NCI-H226 (cell line): ENCODE measurements at places on chromosomes 16 and 17.

DNA sequence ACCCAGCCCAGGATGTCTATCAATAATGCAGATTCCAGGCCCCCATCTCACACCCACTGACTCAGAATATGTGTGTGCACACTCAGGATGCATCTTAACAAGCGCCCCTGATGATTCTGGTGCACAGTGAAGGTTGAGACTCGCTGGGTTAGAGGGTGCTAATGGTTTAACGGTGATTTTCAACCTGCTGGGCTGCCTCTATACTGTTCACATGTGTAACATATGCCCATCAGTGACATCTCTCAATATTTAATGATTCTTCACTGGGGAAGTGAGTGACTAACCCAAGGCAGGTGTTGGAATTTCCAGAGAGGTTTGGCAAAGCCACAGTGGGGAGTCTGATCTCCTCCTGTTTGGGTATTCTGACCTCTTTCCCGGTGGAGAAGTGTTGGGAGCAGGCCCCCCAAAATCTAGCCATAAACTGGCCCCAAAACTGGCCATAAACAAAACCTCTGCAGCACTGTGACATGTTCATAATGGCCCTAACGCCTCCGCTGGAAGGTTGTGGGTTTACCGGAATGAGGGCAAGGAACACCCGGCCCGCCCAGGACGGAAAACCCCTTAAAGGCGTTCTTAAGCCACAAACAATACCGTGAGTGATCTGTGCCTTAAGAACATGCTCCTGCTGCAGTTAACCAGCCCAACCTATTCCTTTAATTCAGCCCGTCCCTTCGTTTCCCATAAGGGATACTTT, 4.1 kb upstream of the DOC2B start:
- no peak for DNase-seq

- DNase-seq: peak; percentile 74
Measured at GRCh38 chr17:38508954-38509771, 80.9 kb downstream of the ARHGAP23 start.

- peak; percentile 77 for DNase-seq
Measured at GRCh38 chr16:84024854-84025253, 17.7 kb downstream of the SLC38A8 start.

- peak; percentile 72 for DNase-seq
Measured at GRCh38 chr17:46949291-46950174, 26.6 kb downstream of the GOSR2 start.

DNA sequence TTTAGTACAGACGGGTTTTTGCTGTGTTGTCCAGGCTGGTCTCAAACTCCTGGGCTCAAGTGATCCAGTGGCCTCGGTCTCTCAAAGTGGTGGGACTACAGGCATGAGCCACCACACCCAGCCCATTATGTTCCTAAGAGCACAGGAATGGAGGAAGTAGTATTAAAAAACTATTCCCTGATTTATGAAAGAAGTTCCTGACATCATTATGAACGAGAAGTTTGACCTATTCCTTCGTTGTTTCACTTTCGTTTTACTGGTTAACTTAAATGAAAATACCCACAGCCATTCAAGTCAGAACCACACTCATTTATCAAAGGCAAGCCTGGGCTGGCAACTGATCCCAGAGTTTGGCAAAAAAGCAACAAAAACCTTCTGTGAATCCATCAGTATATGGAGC, 13.5 kb upstream of the CBX4 start:
- peak; percentile 46 for DNase-seq

- no peak for DNase-seq
Measured at GRCh38 chr16:15031179-15031578, 24.7 kb downstream of the NTAN1 start.

GRCh38 chr17:1188812-1189504, 9.2 kb upstream of the ABR start:
- no peak for DNase-seq

GRCh38 chr17:41098042-41098441, at the start of gene KRTAP4-8:
Gene KRTAP4-8, minus strand, starts transcription at chr17:41098142. Its CDS starts 58 bp downstream, at chr17:41098084.
- DNase-seq: no peak

DNA sequence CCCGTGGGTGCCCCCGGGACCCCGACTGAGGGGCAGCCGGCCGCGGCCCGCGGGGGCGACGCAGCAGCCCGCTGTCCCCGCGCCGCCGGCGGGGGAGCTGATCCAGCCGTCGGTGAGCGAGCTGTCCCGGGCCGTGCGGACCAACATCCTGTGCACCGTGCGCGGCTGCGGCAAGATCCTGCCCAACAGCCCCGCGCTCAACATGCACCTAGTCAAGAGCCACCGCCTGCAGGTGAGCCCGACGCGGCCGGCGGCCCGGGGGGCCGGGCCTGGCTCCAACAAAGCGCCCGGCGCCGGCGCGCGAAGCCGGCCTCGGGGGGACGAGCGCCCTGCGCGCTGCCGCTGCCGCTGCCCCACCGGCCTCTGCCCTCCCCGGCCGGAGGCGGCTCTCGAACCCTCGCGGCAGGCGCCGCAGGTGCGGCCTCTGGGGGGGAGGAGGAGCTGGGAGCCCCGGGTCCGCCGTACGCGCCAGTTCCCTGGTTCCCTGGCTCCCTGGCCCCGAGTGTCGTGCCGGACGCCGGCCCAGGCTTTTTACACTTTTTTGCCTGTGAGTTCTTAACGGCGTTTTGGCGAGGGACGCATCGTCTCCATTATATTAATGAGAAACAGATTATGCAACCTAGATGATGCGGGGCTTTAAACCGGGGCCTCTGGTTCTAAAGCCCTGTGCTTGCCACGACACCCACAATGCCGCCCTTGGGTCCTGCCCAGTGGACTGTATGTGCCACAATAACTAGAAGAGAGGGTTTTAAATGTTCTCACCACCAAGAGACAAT, 521 bp downstream of the ATMIN start:
- peak; percentile 13 for DNase-seq

GRCh38 chr17:10332515-10332914, 40.3 kb downstream of the MYH13 start:
- DNase-seq: no peak

GRCh38 chr16:2825049-2825742, 4.9 kb upstream of the ZG16B start:
- DNase-seq: no peak

DNA sequence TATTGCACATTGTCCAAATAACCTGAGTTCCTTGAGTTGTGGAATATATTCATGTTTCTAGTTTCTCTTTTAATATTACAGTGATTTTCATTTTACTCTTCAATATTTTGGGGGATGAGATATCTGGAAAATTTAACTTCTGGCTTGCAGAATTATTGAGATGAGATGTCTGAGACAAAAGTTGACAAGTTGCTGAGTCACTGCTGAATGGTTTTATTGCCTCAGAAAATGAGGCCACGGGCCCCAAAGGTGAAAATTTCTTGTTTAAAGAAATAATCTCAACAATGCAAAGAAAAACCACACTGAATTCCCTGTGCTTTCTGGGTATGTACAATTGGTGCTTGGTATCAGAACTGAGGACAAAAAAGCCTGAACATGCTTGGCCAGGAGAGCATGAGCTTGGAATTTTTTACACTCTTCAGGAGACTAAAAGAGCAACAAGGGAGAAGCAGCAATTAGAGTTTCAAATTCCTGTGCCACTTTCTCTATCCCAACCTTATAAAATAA, 129.2 kb upstream of the TOM1L1 start:
- no peak for DNase-seq

- DNase-seq: no peak
Measured at GRCh38 chr17:53719229-53719628, 103.5 kb upstream of the KIF2B start.

DNA sequence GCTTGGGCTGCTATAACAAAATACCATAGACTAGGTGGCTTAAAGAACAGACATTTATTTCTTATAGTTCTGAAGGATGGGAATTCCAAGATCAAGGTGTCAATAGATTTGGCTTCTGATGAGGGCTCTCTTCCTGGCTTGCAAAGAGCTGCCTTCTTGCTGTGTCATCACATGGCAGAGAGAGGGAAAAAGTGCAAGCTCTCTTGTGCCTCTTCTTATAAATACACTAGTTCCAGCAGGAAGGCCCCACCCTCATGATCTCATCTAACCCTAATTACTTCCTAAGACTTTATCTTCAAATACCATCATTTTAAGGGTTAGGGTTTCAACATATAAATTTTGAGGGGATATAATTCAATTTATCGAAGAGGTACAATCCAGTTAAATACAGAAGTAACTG, 30.6 kb downstream of the ABCA9 start:
- DNase-seq: no peak

GRCh38 chr17:9705745-9706144, 60.4 kb downstream of the USP43 start:
- no peak for DNase-seq

DNA sequence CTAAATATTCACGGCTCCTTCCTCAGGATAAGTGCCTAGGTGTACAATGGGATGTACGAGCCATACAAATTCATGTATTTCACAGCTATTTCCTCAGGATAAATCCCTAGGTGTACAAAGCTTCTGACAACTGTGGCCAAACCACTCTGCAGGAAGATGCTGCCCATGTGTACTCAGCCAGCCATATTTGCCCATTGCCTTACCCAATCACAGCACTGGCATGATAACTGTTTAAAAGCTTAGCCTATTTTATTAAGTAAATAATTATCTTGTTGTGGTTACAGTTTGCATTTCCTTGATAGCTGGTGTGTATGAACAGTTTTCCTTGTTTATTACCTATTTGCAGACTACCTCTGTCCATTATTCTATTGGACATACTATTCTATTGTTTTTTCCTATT, 35.1 kb downstream of the CACNG1 start:
- no peak for DNase-seq

- DNase-seq: no peak
Measured at GRCh38 chr16:1144476-1145382, 8.2 kb upstream of the CACNA1H start.

DNA sequence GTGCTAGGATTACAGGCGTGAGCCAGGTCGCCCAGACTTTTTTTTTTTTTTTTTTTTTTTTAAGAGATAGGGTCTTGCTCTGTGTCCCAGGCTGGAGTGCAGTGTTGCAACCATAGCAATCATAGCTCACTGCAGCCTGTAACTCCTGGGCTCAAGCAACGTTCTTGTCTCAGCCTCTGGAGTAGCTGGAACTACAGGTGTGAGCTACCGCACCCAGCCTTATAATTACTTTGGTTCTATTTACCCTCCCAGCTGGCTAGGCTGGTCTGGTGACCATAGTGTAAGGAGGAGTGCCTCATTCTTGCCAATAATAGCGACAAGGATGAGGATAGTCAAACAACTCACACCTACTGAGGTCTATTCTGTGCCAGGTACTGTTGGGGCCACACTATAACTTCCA, 39.6 kb upstream of the USP7 start:
- DNase-seq: no peak

GRCh38 chr16:75138233-75138632, 10.1 kb upstream of the ZFP1 start:
- no peak for DNase-seq

GRCh38 chr16:11297492-11298142, 16.5 kb upstream of the PRM1 start:
- no peak for DNase-seq

DNA sequence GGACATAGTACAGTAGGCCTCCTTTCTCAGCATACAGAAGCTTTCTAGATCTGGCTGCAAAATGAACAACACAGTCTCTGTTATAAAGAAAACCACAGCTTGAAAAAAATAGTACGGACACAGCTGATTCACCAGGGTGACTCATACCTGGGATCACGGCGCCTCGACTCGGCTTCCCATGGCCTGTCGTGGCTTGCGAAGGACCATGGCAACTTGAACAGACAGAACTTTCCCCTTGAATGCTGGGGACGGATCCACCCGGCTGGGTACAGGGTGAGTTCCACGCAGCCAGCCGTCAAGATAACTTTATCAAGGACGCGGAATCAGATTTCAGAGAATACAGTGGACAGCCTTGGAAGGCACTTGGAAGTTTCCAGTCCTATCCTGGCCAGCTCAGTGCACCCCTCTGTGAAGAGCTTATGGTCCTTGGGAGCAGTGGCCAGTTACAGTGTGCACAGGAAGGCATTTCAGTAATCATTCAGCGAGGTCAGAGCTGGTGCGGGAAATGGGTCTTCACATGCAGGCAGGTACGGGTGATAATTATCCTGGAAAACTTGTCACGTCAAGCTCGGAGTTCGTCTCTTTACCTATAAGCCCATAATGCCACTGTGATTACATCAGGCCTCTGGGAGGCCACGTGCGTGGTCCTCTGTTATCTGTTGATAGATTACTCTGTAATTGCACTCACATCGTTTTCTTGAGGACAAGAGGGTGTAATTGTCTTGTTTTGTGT, 57.9 kb upstream of the MAF start:
- peak; percentile 66 for DNase-seq

DNA sequence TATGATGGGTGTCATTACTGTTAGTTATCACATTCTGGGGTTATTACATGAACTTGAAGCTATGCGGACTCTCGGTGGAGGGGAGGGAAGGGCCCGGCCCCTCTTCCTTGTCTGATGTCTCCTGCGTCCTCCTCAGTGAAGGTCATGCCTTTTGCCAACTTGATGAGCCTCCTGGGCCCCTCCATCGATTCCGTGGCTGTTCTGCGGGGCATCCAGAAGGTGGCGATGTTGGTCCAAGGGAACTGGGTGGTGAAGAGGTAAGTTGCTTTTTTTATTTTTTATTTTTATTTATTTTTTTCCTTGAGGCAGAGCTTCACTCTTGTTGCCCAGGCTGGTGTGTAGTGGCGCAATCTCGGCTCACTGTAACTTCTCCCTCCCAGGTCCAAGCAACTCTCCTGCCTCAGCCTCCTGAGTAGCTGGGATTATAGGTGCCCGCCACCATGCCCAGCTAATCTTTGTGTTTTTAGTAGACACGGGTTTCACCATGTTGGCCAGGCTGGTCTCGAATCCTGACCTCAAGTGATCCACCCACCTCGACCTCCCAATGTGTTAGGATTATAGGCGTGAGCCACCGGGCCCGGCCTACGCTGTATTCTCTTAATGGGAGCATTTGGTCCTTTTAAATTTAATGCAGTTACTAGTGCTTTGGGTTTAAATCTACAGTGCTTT, 21.6 kb downstream of the POLR3E start:
- DNase-seq: peak; percentile 18

DNA sequence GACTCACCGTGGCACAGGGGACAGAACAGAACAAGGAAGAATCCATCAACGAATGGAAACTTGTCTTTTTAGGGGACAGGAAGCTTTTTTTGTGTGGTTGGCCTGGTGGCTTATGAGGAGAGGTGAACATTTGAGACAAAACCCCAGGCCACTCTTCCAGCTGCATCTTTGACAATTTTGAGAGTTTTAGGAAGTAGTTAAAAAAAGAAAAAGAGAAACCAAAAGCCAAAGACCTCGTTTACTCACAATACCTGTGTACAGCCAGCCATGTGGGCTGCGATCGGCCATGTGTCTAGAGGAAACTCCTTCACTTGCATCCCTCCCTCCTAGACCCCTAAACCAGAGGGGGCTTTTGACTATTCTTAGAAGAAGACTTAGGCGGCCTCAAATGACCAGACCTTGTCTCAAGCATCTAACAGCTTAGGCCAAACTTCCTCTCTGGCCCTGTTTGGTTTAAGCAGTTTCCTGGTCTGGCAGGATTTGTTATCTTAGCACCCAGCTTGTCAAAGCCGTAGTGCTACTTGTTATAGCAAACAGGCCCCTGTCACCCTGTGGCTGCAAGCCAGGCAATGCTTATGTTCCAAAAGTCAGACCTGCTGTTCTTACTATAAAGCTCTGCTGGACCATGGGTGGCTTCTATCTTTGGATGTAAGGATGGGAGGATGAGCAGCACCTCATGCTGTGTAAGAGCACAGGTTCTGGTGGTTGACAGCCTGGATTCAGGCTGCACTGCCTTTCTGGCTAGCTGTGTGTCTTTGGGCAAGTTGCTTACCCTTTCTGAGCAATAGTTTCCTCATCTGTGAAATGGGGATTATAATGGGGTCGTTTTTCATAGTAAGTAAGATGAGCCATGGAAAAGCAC, 17.7 kb downstream of the KSR1 start:
- DNase-seq: no peak

GRCh38 chr17:4433515-4434031, at the start of gene SPNS3:
Gene SPNS3, plus strand, starts transcription at chr17:4433940. Its CDS starts 28 bp downstream, at chr17:4433968.
- peak; percentile 32 for DNase-seq
